ENCODE measurements at places on chromosomes 6 and 20.

GRCh38 chr20:52943185-52943841 lies 28.8 kb upstream of the TSHZ2 start:
- no peak for DNase-seq

GRCh38 chr20:22536956-22537756 lies 47.2 kb downstream of the FOXA2 start:
- no peak for DNase-seq

- DNase-seq, result no peak
Measured at GRCh38 chr20:18101125-18101810, 36.4 kb upstream of the KAT14 start.

DNA sequence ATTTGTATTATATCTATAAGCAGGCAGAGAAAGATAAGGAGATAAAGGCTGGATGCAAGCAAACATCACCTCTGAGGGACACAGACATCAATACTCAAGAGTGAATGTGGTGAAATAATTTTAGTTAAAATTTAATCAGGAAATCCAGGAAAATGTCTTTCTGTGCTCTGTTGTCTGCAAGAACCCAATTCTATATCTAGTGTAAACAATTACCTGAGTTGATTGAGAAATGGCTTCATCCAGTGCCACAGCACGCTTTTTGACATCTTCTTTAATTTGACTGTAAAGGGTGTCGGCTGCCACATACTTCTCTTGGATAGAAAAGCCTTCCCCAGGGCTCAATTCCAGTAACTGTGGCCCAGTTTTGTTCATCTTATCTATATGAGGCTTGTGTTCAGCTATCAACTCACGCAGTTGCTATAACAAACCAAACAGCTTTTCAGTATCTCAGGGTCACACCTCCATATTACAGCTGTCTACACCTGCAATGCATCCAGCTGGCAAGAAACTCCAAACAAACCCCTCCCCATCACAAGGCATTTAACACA lies 131.6 kb downstream of the DST start:
- no peak for DNase-seq

- DNase-seq, result no peak
Measured at GRCh38 chr6:154732538-154733182, 556 bp upstream of the SCAF8 start.

DNA sequence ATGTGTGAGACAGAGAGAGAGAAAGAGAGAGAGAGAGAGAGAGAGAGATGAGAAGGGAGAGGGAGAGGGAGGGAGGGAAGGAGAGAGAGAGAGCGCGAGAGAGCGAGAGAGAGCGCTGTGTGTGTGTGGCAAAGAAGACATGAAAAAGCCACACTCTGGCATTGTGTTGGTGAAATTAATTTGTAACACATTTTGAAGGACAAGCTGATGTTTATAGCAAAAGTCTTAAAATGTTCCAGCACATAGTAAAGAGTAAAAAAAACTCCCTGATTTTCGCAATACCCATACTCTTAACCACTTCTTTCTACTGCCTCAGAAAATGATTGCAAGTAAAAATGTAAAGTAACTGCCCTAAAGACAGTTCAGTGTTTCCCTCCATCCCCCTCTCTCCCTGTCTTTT lies 56.7 kb downstream of the SLC22A1 start:
- DNase-seq, result no peak

- DNase-seq, result no peak
Measured at GRCh38 chr6:137651178-137651577, 157.0 kb upstream of the OLIG3 start.

DNA sequence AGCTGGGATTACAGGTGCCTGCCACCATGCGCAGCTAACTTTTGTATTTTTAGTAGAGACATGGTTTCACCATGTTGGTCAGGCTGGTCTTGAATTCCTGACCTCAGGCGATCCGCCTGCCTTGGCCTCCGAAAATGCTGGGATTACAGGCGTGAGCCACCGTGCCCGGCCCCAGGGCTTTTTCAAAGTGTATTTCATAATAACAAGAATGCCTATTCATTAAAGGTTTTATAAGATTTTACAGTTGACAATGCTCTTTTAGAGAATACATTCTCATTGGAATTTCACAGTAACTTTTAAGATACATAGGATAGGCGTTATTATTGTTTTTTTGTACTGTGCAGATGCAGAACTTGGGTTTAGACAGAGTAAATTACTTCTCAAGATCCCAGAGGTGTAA lies 52.6 kb upstream of the PTPRK start:
- DNase-seq, result no peak

GRCh38 chr6:151494936-151495320 lies 1.1 kb downstream of the CCDC170 start:
- no peak for DNase-seq

GRCh38 chr6:142412241-142412640 lies 110.4 kb downstream of the ADGRG6 start:
- DNase-seq, result no peak

DNA sequence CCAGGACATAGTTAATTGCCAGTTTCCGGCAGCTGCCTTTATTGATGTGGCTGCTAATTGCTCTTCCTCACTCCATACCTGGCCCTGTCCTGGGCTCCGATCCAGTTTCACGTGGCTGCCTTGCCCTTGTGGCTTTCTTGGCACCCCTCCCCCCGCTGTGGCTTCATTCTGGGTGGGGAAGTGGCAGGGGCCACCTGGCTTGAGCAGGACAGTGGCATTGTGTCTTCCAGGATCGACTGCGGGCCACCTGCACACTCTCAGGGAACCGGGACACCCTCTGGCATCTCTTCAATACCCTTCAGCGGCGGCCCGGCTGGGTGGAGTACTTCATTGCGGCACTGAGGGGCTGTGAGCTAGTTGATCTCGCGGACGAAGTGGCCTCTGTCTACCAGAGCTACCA lies 10.8 kb downstream of the MAVS start:
- no peak for DNase-seq

GRCh38 chr20:49700411-49701185 lies 13.1 kb downstream of the B4GALT5 start:
- no peak for DNase-seq

- no peak for DNase-seq
Measured at GRCh38 chr6:121868206-121868605, 432.8 kb downstream of the GJA1 start.

GRCh38 chr6:165884813-165885765 lies 222.0 kb upstream of the PDE10A start:
- peak; percentile 45 for DNase-seq

DNA sequence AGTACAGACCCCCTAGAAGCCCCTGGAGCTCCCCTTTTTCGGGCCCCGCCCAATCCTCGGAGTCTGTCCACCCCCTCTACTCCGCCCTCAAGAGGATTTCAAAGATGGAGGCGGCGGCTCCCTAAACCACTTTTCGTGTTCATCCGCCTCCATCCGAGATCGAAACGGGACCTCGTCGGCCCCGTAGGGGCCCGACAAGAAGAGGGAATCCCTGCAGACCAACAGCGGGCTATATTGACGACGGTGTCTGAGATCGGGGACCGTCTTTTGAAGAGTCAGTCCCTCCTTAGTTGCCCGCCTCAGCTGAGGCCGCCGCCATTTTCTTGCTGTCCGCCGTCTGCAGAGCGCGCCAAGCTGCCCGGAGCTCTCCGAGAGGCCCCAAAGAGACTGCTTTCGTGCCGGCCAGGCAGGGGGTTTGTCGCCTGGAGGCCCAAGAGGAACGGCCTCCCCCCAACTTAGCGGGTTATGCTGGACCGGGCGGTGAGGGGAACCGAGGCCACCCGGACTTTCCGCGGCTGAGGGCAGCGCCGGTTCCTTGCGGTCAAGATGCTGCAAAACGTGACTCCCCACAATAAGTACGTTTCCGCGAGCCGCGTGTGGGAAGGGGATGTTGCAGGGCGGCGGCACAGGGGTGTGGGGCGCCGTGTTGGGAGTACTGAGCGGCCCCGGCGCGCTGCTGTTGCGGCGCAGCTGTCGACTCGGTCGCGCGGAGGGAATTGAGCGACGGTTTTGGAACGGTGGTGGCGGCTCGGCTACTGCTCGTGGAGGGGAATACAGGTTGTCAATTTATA lies 4.2 kb downstream of the BRD2 start:
- DNase-seq, result no peak

DNA sequence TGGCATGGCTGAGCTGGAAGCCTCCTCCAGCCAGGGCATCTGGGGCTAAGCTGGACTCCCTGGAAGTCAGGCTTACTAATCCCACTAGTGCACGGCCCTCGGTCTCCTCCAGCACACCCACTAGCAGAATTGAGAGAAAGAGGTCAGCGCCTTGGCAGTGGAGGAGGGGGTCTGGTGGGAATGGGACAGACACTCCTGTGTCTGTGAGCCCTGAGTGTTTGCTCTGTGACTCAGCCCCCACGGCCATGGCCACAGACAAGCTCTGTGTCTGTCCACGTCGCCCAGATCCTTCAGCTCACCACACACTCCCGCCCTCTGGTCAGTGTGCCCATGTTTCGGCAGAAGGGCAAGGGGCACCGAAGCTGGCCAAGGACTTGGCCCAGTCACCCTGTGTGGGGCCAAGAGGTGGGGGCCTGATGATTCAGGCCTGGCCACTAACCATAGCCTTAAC lies 8.8 kb downstream of the MDFI start:
- no peak for DNase-seq

- DNase-seq, result no peak
Measured at GRCh38 chr20:38104285-38104684, 60.8 kb downstream of the TGM2 start.

DNA sequence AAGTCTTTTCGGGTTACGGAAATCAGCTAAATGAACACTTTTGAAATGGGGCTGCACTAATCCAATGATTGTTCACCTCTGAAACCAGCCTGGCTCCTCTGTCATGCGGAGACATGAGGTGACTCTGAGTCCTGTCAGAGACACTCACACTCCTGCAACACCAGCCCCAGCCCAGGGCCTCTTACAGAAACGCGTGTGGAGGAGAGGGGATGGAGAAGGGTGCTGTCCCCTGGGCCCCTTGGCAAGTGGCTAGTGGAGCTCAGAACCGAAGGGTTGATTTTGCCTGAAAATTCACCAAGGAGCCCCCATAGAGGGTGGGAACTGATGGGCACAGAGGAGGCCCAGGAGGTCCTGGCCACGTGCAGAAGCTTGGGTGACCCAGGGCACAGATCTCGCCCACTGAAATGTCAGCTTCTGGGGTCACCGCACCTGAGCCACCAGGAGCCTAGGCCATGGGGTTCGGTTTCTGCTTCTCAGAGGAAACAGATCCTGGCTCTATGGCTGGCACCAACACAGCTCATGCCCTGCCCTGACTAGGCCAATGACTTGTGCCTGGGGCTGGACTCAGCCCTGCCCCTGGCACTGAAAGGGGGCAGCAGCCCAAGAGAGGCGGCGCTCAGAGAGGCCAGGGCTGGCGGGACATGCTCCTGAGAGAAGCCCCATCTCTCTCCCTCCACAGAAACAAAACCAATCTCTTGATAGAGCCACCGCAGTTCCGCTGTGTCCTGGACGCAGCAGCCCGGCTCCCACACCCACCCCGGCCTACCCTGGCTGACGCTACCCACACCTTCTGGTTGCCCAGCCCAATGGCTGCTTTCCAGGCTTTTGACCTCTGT lies 144.7 kb downstream of the ERMARD start:
- DNase-seq, result no peak

- no peak for DNase-seq
Measured at GRCh38 chr6:111872401-111873177, 663 bp downstream of the FYN start.

GRCh38 chr6:89073014-89073620 lies 7.4 kb upstream of the PNRC1 start:
- DNase-seq, result no peak

DNA sequence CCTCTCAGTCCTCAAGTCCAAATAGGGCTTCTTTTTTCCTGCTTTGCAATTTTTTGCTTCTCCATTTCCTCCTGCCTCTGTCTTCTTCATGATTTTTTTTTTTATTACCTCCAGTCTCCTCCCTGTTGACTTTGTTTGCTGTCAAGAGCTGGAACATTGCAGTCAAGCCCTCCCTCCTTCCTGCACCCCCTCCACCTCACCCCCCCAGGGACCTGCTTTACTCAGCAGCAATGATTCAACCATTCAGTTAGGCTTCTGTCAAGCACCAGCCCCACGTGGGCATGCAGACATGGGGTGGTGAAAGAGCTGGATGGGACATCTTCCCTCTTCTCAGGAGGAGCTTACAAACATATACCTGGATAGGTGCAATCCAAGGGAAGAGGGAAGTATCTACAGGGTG lies 142.4 kb downstream of the LRFN2 start:
- DNase-seq, result no peak

DNA sequence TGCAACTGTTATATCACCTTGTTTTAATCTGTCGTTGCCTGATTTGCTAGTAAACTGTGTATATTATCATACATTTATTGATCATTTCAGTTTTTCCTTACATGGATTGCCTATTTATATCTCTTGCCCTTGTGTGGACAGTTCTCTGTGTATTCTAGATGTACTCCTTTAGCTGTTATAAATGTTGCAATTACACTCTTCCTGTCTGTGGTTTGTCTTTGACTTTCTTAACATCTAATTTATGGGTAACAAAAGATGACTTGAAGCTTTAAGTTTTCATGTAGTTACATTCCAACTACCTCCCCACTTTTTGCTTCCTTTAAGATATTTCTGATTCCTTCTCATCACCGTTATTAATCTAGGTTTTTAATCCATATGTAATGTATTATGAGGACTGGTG lies 22.6 kb downstream of the PLCB1 start:
- no peak for DNase-seq

DNA sequence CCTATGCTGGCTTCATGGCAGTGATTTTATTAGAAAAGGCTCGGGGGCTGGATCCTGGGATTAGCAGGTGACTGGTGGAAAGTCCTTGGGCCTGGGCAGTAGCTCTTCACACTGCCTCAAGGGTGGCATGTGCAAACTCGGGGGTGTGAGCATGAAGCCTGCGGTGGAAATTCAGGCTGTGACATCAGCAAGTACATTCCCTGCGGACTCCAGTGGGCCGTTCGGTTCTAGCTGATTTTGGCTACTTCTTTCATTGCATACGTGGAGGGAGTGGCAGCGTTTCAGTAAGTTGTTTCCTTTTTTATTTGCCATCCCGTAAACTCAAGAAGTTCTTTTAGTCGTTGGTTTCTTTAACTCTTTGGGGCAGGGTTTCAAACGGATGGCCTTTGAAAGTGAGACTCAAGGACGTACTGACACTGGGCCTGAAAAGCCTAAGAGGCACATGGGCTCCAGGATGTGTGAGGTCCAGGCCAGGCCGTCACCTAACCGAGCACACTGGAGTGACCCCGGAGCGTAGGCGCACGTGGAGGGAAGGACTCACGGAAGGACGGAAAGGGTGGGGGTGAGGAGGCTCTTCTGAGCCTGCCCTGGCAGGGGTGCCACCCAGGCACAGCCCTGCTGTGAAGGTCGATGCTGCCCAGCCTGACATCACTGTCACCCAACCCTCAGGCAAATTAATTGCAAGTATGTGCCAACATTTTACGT lies 104.0 kb upstream of the FRMD1 start:
- DNase-seq, result no peak

- DNase-seq, result no peak
Measured at GRCh38 chr6:610882-611281, 46.0 kb downstream of the HUS1B start.

GRCh38 chr6:137968901-137969300 lies 101.8 kb downstream of the TNFAIP3 start:
- no peak for DNase-seq

DNA sequence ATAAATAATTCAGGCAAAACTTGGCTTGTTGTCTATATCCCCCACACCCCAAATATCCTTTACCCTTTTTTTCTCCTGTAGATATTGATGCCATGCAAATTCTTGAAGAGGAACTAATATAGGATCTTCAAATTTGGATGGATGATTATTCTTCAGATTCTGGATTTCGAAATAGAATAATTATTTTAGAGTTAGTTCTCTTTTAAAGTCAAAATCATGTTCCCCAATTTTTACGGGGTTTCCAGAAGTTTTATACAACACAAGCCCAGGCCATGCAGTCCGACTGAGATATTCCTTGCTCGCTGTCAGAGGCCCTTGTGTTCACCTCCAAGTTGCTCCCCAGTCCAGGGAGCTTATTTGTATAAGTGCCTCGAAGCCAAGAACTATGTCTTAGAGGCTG lies 4.4 kb downstream of the PPIL6 start:
- no peak for DNase-seq

- no peak for DNase-seq
Measured at GRCh38 chr6:73866305-73866704, 170.3 kb downstream of the CD109 start.

All from AG04450 (cell line).